CD4-positive, alpha-beta T cell treated with Interleukin-12 subunit alpha and Interleukin-12 subunit beta, for 1 hour (primary cell): ENCODE measurements at places on chromosomes 6 and 20.

DNA sequence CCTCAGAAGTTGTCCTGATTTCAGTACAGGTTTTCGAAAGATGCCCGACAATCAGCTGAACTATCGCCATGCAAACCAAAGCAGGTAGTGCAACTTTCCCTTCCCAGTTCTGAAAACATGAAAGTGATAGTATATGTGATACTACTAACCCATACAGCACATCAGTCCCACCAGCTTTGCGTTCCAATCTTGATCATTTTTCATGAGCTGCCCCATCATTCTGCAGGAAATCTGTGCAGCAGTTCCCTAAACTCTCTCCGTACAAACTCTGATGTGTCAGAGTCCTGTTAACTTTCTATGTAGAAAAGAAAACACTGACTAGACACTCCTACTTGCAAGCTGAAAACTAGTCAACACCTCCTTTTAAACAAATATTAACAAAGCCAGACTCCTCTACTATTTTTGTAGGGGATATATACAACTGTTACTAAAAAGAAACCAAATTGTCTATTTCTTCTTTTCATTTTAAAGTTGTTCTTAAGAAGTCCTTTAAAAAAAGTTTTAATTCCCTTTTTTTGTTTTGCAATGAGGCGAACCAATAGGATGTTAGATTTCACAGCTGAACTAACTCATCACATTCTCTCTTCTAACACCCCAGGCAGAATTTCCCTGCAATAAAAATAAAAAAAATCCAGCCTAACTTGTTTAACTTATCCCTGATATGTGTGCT lies 99.6 kb upstream of the DST start:
- no peak for DNase-seq

DNA sequence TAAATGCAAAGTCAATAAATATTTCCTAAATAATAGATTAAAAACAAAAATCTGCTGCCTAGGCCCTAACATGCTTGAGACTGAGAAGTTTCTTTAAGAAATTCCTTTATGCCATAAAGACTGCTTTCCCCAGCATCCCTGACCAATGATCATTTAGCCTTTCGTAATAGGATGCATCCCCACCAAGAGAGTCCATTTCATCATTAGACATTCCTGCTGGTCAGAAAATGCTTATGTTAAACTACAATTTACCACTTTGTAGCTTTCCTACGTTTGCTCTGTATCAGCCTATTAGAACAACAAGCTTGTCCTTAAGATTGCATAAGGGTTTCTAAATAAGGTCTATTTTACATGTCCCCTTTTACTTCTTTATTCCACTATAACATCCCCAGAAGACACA lies 59.8 kb upstream of the HSF2 start:
- no peak for DNase-seq

GRCh38 chr6:27161946-27162603 lies 85.4 kb upstream of the PRSS16 start:
- peak; percentile 70 for DNase-seq

GRCh38 chr20:55540486-55540885 lies 464.8 kb downstream of the CBLN4 start:
- no peak for DNase-seq

GRCh38 chr6:159480471-159480870 lies 212.6 kb downstream of the SOD2 start:
- no peak for DNase-seq

DNA sequence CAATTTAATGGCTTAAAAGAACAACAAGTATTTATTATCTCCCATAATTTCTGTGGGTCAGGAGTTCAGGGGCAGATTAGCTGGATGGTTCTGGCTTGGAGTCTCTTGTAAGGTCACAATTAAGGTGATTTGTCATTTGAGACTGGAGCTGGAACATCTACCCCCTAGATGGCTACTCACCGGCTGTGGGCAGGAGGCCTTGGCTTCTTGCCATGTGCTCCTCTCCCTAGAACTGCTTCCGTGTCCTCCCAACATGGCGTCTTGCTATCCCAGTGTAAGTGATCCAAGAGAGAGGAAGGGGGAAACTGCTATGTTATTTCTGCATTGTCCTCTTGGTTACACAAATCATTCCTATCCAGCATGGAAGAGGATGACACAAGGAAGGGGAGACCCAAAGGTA lies 210.2 kb upstream of the ECI2 start:
- no peak for DNase-seq

- DNase-seq = no peak
These were observed 284.1 kb upstream of the PLN start for GRCh38 chr6:118263921-118264486.

DNA sequence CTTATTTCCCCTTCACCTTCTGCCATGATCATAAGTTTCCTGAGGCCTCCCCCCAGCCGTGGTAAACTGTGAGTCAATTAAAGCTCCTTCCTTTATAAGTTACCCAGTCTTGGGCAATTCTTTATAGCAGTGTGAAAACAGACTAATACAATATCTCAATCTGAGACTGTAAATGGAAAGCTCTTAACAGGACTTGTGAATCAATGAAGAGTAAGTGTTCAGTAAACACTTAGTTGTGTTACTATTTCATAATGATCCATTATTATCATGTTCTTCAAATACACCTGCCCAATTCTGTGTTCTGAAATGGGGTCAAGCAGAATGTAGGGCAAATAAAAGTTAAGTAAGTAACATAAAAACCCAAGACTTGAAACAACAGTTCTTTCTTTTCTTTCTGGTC lies 266.2 kb downstream of the TENT5A start:
- DNase-seq = no peak

DNA sequence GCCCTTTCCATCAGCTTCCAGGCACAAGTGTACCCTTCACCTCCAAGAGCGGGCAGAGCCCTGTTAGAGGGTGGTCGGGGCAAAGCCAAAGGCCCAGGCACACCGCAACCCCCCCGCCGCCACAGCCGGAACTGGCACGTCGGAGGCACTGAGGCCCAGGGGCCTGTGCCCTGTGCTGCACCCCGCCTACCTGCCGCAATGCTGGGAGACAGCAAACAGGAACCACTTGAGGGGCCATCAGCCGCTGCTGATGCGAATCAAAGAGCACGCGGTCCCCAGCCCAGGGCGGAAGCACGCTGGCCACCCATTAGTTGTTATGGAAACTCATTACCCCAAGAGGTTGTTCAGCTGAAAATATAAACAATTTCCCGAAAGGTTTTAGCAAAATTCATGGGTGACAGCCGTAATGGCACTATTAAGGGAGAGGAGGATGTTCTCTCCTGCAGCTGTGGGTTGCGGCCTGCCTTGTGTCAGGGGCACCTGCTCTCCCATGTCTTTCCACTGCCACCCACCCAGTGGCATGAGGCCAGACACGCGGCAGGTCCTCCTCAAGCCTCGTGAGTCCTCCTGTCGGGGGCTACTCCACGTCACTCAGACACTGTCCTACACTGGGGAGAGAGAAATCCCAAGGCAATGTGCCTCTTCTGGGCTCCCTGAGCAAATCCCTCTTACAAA lies 65.3 kb downstream of the EDN3 start:
- no peak for DNase-seq
